ENCODE measurements at places on chromosomes 2 and 18. TPM values are rescaled to one million over a fixed set of nuclear protein-coding genes. Genes with fewer than 3 reads are reported as not detected.

HMSD gene
- total RNA-seq: not detected

TP53I3 gene
- 42.1 TPM for total RNA-seq

SLC16A14 gene
- total RNA-seq: 0.25 TPM

RGPD3 gene
- total RNA-seq: 0.13 TPM

CCDC85A gene
- 2.2 TPM for total RNA-seq

EVX2 gene
- total RNA-seq: not detected

HOXD13 gene
- not detected for total RNA-seq

SLC19A3 gene
- total RNA-seq: under 0.01 TPM

PTH2R gene
- under 0.01 TPM for total RNA-seq

GDF7 gene
- 17.2 TPM for total RNA-seq

GRB14 gene
- total RNA-seq: 0.64 TPM

C2orf66 gene
- under 0.01 TPM for total RNA-seq

PID1 gene
- total RNA-seq: 0.25 TPM

ZNF385B gene
- total RNA-seq: not detected

ABCB6 gene
- total RNA-seq: 27.3 TPM

Measured in dermis microvascular lymphatic vessel endothelial cell (primary cell).